Vagina (tissue), 2 donors: ENCODE measurements at places on chromosomes 12 and 14. TPM values are rescaled to one million over a fixed set of nuclear protein-coding genes. Genes with fewer than 3 reads are reported as not detected.

GRCh38 chr14:21704338-21704737 lies 30.7 kb upstream of the OR4E1 start:
- no peaks in the 10 kb centered on the region for H3K27me3 ChIP-seq
- H3K36me3 ChIP-seq, result no peaks in the 10 kb centered on the region
- H3K4me3 ChIP-seq, result no peak overlapping the region
- no peak for DNase-seq

GRCh38 chr14:22466491-22466890 lies 122.5 kb downstream of the DAD1 start:
- no peak for DNase-seq
- no peak overlapping the region for H3K27ac ChIP-seq
- no peaks in the 10 kb centered on the region for H3K27me3 ChIP-seq
- H3K4me3 ChIP-seq, result no peak overlapping the region
- H3K4me1 ChIP-seq, result peaks cover 14% of the 10 kb centered on the region

Gene FGF6
- not detected for total RNA-seq

GRCh38 chr12:65637774-65638173 lies 186.5 kb upstream of the HMGA2 start:
- peaks cover under 1% of the 10 kb centered on the region for H3K4me1 ChIP-seq
- no peaks in the 10 kb centered on the region for H3K36me3 ChIP-seq
- no peak for DNase-seq
- no peak overlapping the region for H3K27ac ChIP-seq
- no peak overlapping the region for H3K4me3 ChIP-seq
- no peaks in the 10 kb centered on the region for H3K27me3 ChIP-seq

Gene AQP5
- total RNA-seq, result not detected

DNA sequence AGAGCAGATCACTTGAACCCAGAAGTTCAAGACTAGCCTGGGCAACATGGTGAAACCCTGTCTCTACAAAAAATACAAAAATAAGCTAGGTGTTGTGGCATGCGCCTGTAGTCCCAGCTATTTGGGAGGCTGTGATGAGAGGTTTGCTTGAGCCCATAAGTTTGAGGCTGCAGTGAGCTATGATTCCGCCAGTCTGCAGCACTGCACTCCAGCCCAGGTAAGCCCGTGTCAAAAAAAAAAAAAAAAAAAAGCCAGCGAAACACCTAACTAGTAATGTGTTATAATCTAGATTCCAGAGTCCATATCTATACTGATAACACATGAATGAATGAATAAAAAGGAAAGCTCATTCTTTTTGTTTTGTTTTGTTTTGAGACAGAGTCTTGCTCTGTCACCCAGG lies 18.5 kb upstream of the SLC25A3 start:
- H3K27ac ChIP-seq, result no peak overlapping the region
- DNase-seq, result no peak
- H3K27me3 ChIP-seq, result no peaks in the 10 kb centered on the region
- H3K4me1 ChIP-seq, result no peaks in the 10 kb centered on the region

DNA sequence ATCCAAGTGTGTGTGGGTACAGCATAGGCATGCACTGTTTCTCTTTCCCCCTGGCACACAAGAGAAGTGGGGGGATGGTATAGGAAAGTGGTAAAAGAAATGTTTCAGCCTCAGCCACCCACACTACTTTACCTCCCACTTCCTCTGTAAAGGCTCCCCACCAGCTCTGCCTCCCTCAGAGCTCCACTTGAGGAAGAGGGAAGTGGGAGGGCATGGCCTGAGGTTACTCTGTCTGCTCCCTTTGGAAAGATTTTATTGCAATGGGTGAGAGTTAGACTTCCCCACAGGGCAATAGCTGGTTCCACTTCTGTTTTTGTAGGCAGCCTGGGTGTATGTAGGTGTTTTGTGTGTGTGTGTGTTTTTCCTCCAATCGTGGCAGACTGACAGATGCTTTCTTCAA lies 145.3 kb downstream of the SSPN start:
- no peaks in the 10 kb centered on the region for H3K4me1 ChIP-seq
- H3K27me3 ChIP-seq, result no peaks in the 10 kb centered on the region
- H3K27ac ChIP-seq, result no peak overlapping the region
- no peak overlapping the region for H3K4me3 ChIP-seq
- H3K36me3 ChIP-seq, result peaks cover 6% of the 10 kb centered on the region

- no peaks in the 10 kb centered on the region for H3K4me1 ChIP-seq
- no peaks in the 10 kb centered on the region for H3K27me3 ChIP-seq
- DNase-seq, result no peak
- H3K4me3 ChIP-seq, result no peak overlapping the region
- H3K36me3 ChIP-seq, result no peaks in the 10 kb centered on the region
Observed at GRCh38 chr12:1362143-1362662, 232.2 kb downstream of the FBXL14 start.

DNA sequence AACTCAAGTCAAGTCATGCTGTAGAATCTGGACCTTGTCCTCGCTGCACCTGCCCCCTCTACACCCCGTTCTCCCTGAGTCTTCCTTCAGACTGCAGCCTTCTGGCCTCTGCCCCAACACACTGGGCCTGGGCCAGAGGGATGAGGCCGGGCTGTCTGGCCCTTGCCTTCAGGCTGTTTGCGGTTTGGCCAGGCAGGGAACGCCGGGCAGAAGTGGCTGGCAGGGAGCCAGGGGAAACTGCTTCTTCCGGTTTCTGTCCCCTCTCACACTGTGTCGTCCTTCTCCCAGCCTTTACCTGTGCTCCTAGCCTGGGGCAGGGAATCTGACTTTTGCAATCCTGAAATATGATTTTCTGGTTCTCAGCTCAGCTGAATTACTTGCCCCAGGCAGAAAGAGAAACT lies 13.5 kb downstream of the DGLUCY start:
- peaks cover 33% of the 10 kb centered on the region for H3K4me1 ChIP-seq
- H3K27ac ChIP-seq, result no peak overlapping the region
- no peaks in the 10 kb centered on the region for H3K27me3 ChIP-seq
- no peak overlapping the region for H3K4me3 ChIP-seq

Gene SLC17A8
- total RNA-seq, result not detected
